ENCODE measurements at places on chromosomes 1 and 21. TPM values are rescaled to one million over a fixed set of nuclear protein-coding genes. Genes with fewer than 3 reads are reported as not detected.

RBP7 gene
- 0.33 TPM for total RNA-seq

ERG gene
- not detected for total RNA-seq

MMEL1 gene
- total RNA-seq: not detected

FCRL2 gene
- not detected for total RNA-seq

SASS6 gene
- 8.7 TPM for total RNA-seq

TNFRSF1B gene
- total RNA-seq: 5.8 TPM

MORN1 gene
- 7.2 TPM for total RNA-seq

ATP1A4 gene
- under 0.01 TPM for total RNA-seq

LAPTM5 gene
- total RNA-seq: not detected

USH2A gene
- total RNA-seq: 3.2 TPM

DFFB gene
- 12.0 TPM for total RNA-seq

FAM78B gene
- total RNA-seq: 0.93 TPM

DRAXIN gene
- total RNA-seq: under 0.01 TPM

NPR1 gene
- 1.1 TPM for total RNA-seq

C1orf226 gene
- not detected for total RNA-seq

DNASE2B gene
- 0.69 TPM for total RNA-seq

SLC30A10 gene
- not detected for total RNA-seq

SAMD13 gene
- 2.8 TPM for total RNA-seq

CTH gene
- total RNA-seq: 18.6 TPM

ANKRD65 gene
- total RNA-seq: not detected

SLC5A9 gene
- total RNA-seq: not detected

KCNE1 gene
- total RNA-seq: 0.34 TPM

Measured in melanocyte of skin (primary cell).